ENCODE measurements at places on chromosomes 3 and 15.

- DNase-seq = no peak
These were observed 166.9 kb downstream of the ULK4 start for GRCh38 chr3:41794748-41795589.

GRCh38 chr3:194284351-194284750 lies 66.8 kb downstream of the CPN2 start:
- DNase-seq = no peak

GRCh38 chr3:77251136-77251535 lies 211.2 kb downstream of the ROBO2 start:
- DNase-seq = no peak

DNA sequence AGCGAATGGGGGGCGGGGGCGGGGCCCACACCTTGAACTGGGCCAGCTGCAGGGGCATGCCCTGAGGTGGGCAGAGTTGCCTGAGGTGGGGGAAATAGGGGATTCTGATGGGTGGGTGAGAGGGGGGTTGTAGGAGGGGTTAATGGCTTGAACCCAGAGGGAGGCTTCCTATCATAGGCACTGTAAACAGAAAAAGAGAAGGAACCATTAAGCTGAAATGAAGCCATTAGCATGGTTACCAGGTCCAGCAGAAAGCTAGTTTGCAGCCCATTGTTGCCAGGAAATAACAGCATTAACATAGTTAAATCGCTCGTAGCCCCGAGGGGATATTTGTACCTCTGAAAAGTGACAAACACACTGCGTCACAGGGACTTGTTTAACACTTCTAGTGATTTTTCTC lies 29.0 kb downstream of the ETV5 start:
- DNase-seq = no peak

GRCh38 chr3:72530426-72530825 lies 317.8 kb downstream of the SHQ1 start:
- no peak for DNase-seq

DNA sequence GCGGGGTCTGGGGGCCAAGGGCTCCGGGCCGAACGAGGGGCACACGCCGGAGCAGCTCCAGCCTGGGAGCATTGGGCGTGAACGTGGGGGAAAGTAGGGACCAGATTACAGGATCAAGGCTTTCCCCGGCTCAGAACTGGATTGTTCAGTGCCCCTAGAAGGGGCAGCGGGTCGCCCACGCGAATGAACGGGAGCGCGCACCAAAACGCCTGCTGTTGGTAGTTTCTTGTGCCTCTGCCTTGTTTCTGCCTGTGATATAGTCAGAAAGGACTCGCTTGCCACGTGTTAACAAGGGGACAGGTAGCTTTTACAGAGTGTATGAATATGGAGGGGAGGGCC lies 1.1 kb downstream of the CASR start:
- DNase-seq = no peak

DNA sequence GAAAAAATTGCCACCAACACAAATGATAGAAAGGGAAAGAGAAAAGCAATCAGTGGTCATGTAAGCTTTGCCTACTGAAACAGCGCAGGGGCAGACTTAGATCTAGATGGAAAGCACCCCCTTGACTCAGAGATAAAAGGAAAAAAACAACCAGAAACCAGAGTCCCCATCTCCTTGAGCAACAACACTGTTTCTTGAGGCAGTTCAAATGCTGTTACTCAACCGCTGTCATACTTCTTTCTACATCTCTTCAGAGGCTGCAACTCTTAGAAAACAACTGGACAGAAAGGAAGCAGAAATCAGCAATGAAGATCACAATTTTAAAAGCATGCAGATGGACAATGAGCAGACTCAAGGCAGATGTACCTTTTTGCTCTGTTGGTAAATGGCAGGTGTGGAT lies 36.5 kb downstream of the FSIP1 start:
- DNase-seq = no peak

- no peak for DNase-seq
These were observed 501.7 kb downstream of the SHQ1 start for GRCh38 chr3:72346526-72346926.

GRCh38 chr15:27084844-27085243 lies 113.9 kb downstream of the GABRG3 start:
- no peak for DNase-seq

DNA sequence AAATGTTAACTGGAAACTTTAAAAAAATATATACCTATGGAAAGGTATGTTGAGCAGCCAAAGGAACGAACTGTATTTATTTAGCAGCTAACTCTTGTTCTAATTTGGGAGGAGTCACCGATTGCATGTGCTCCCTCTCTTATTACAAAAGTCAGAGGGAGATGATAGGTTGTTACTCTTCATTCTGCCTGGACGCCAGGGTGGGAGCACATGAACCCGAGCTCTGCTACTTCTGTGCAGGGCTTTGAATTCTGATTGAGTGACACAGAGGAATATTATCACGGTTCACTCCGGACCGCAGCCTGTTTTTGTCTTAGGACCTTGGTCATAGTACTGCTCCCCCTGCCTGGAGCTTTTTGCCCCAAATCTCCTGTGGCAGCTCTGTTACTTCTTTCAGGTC lies 36.9 kb upstream of the LRIG1 start:
- no peak for DNase-seq

Measured in esophagus squamous epithelium (tissue), 5 donors.